ENCODE measurements at places on chromosomes 12 and 14. TPM values are rescaled to one million over a fixed set of nuclear protein-coding genes. Genes with fewer than 3 reads are reported as not detected.

MARS1 gene
- total RNA-seq: 142 TPM

HHIPL1 gene
- 10.9 TPM for total RNA-seq

ATG2B gene
- 20.6 TPM for total RNA-seq

PROX2 gene
- total RNA-seq: not detected

MGST1 gene
- 169 TPM for total RNA-seq

LRP1 gene
- 465 TPM for total RNA-seq

OR6C2 gene
- not detected for total RNA-seq
